ENCODE measurements at places on chromosomes 4 and X.

DNA sequence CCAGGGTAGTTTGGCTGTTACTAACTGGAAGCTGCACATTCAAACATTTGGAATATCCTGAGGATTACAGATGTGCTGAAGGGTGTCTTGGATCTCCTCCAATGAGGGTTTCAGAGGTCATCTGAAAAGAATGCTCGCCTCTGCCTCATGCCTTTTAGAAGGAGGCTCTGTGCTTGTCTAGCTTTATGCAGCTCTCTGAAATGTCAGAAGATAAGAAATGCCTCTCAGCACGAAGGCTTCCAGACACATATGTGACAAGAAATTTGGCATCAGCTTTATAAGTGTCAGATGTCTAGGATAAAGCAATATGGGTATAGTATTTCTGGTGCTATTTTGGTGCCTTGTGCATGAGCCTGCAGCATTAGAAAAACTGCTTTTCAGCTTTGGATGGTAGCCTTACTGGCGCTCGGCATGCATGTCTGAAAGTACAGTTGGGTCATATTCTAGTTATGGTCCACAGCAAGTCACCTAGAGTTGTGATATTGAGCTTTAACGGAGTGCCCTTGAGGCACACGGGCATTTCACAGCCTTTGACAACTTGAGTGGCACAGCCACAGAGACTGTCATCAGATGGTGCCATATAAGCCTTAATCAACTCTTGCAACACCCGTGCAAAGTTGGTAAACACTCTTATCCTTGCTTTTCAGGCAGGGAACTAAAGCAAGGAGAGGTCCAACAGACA lies 70.8 kb upstream of the PGRMC2 start:
- no peak for DNase-seq

GRCh38 chr4:90113881-90114457 lies 13.2 kb upstream of the CCSER1 start:
- no peak for DNase-seq

GRCh38 chrX:66900886-66901285 lies 262.0 kb upstream of the EDA2R start:
- no peak for DNase-seq

DNA sequence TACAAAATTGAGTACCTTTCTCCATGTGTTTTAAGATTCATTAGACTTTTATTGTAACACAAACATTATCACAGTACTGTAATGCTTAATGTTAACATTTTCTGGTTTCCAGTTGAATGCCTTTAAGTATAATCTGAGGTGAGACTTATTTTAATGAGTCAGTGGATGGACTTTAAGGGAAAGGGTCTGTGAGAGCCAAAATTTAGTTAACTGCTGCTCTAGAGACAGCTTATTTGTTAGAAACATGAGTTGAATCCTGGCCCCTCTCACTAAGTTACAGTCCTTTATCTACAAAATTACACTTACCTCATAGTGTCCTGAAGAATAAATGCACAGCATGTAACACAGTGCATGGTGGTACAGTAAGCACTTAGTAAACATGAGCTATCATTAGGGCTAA lies 66.0 kb downstream of the PGRMC2 start:
- DNase-seq, result no peak

DNA sequence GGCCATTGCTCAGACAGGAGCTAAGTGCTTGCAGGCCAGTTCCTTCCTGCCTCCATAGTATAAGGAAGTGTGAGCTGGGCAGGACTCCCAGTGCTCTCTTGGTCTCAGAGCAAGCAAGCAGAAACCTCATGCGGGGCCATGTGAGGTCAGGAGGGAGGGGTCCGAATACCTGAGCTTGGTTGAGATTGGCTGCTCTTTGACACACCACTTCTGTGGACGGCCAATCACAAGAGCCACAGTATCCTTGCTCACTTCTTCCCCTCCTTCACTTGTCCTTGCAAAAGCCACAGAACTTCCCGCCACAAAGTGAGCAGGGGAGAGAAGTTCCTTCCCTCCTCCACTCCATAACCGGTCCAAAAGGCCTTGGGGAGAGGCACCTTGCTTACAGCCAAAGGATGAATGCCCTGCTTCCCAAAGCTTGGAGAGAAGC lies 56.7 kb downstream of the PRPS1 start:
- DNase-seq, result no peak

DNA sequence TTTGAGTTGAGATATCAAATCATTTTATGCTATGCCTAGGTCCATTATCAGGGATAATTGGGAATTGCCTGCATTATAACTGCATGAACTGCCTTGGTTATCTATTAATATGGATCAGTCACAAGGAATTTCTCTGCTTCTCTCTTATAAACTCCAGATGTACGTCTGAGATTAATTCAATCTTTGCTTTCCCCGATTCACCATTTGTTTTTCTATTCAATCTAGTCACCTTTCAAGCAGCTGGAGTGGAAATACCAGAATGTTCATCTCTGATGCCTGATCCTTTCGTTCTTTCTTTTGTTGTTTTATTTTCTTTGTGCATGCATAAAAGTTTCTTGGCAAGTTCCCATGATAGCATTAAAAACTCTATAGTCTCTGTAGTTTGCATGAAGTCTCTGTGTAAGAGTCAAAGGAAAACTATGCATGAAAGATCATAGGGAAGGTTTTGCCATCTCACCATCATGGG lies 22.6 kb downstream of the SYNPO2 start:
- no peak for DNase-seq

- DNase-seq, result no peak
Measured at GRCh38 chr4:74692972-74693371, 101.4 kb downstream of the BTC start.

DNA sequence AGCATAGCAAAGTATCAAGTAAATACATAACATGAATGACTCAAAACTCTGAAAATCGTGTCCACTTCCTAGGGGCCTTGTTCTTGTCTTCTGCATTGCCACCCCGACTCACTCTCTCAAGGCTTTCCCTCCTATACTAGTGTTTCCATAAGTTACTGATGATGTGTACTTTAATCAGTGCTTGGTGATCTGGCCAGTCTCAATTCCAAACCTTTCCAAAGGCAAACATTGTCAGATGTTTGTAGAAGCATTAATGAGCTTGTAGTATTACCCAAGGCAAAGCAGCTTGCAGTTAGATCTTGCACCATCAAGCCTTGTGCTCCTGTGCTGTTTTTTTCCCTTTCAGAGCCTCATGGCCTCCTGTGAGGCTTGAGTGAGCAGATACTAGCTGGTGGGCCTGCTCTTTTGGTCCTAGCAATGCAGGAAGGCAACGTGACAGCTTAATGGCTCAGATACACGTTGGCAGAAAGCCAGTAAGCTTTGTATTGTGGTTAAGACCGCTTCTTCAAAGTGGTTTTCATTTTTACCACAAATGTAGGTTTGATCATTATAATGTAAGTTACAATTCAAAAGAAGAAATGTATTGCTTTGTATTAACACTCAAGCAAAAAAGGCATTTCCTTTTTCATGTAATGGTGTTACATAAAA lies 51.8 kb downstream of the RBPJ start:
- DNase-seq, result peak; percentile 32

DNA sequence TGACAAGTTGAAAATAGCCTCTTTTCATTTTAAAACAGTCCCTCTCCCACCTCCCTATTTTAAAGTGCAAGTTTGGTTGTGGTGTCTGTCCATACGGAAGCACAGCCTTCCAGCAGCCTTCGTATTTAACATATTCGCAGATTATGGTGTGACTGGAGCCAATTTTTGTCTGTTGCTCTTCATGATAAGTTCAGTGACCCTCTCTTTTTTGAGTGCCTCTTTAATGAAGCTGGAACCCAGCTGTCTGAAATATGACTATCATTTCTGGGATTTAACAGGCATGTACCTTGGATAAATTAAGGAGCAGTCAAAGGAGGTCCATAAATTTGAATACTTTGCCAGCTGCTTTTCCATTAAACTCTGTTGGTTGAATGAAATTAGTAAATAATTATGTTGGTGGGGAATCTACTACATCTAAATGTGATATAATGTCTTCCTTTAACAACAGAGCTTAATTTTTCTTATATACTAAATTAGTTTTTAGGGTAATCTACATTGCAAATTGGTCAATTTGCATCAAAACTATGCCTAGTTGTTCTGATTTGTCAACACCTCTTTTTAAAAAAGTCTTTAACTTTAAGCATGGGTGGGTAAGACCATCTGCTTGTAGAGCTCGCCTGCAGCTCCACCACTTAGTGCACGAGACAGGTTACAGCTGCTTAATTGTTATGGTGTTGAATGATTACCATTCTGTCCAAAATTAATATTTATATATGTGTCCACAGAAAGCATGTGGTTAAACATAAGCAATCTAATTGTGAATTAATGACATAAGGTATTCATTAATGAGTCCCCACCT lies 216.6 kb downstream of the DCTD start:
- no peak for DNase-seq

DNA sequence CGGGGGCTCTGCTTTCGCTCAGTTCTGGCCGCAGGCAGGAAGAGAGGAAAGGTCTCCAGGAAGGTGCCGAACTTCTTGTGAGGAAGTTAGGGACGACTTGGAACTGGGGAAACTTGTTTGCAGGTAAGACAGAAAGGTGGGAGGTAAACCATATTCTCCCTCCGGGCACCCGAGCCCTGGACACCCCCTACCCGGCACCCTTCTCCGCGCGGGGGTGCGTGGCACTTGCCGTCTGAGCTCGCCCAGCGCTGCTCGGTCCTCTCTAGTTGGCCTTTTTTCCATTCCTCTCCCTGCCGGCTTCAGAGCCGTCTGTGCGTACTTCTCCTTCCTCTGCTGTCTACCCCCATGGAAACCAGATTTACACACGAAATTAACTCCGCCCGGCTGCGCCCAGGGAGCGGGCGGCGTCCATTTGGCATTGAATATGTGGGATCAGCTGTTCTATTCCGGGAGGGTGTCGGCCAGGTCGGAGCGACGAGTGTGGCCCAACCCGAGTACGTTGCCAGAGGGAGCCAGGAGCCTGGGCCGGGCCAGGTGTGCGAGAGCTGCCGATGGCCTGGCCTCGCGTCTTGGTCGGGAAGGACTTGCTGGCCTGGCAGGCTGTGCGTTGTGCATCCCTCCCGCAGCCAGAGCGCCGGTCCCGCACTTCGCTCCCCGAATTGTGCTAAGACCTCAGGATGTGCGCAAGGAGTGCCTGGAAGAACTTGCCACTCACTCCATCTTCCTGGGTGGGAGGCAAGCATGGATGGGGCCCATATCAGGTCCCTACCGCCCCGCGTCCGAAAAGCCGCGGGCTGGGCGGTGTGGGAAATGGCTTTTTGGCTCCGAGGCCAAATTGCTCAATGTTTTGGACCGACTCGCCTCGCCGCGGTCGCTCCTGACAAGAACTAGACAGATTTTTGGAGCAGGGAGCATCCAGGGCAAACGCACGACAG lies 1.7 kb downstream of the PDGFRA start:
- no peak for DNase-seq

GRCh38 chrX:111490688-111491087 lies 20.8 kb upstream of the SERTM2 start:
- no peak for DNase-seq

DNA sequence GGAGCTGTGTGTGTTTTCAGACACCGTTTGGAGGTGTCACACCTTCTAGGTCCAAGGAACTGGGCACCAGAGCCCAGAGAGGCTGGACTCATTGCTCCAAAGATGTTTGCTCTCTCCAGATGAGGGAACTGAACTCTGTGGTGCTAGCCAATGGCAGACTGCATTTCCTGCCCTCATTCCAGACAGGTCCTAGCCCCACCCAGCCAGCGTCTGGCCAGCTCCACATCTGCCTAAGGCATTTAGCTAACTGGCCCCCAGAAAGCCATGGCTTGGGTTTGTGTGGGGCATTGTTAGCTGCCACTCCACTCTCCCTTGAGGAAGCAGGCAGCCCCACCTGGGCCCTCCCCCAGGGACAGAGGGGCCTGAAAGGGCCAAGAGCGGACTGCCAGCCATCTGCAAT lies 11.4 kb downstream of the FGD1 start:
- no peak for DNase-seq

DNA sequence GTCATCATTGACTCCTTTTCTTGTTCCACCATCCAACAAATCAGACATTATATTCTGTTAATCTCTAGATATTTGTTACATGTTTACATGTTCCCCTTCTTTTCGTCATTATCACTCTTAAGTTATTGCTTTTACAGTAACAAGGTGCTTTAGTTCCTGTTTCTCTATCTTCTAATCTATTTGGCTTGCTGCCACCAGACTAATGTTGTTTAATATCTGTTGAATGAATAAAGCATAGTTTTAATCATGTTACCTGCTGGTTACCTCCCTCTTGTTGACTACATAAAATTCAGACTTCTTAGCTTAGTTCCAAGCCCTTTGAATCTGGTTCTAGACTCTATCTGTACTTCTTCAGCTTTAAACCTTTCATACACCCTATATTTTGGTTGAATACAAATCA lies 129.8 kb upstream of the TRIM2 start:
- DNase-seq, result no peak

DNA sequence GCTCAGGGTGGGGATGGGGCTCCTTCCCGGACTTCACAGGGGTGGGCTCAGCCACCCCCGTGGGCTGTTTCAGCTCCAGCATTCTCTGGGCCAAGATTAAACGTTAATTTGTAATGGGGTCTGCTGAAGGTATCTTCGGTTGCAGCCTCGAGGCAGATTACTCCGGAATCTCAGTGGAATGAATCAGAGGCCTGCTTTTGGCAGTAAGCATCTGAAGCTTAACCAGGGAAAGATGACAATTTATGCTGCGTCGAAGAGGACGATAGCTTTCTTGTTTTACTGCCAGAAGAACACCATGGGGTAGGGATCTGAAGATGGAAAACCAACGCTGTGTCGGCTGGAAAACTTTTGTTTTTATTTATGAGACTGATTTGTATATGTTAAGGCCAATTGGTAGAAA lies 129.2 kb upstream of the MSX1 start:
- DNase-seq, result no peak

DNA sequence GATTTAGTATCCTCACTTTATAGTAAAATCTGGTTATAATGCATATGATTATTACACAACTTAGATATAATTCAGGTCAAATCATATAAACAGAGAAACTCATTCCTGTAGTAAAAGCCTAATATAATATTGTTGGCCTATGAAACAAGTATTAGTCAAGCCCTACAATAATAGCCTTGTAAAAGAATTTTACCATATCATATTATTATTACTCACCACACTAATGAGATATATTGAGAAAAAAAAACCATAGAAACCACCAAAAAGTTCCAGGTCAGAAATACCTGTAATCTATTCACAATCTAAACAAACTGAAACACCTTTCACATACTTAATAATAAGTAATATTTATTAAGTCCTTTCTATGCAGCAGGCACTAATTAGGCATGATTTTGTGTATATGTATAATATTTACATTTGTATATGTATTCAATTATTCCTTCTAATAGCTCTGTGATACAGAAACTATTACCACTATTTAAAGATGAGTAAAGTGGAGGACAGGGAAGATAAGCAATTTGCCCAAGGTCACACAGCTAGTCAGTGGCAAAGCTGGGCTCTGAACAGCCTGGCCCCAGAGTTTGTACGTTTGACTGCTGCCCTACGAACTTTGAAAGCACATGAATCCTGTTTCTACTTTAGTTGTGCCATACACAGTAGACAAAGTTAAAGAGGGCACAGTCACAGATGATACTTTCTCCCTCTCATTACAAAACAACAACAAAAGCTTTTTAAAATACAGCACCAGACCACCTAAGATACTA lies 9.0 kb downstream of the ZNF827 start:
- no peak for DNase-seq

- DNase-seq, result no peak
Measured at GRCh38 chrX:132004728-132005127, 18.4 kb upstream of the STK26 start.

Data from activated naive CD4-positive, alpha-beta T cell treated with Interleukin-2 at 50 U/mL for 16 hours (primary cell).